ENCODE measurements at places on chromosomes 4 and X.
A peak's percentile ranks its signal among the peaks of the same experiment; 100 is the strongest.

GRCh38 chr4:26854701-26855100 is 5.9 kb upstream of the STIM2 start:
- DNase-seq, result no peak

DNA sequence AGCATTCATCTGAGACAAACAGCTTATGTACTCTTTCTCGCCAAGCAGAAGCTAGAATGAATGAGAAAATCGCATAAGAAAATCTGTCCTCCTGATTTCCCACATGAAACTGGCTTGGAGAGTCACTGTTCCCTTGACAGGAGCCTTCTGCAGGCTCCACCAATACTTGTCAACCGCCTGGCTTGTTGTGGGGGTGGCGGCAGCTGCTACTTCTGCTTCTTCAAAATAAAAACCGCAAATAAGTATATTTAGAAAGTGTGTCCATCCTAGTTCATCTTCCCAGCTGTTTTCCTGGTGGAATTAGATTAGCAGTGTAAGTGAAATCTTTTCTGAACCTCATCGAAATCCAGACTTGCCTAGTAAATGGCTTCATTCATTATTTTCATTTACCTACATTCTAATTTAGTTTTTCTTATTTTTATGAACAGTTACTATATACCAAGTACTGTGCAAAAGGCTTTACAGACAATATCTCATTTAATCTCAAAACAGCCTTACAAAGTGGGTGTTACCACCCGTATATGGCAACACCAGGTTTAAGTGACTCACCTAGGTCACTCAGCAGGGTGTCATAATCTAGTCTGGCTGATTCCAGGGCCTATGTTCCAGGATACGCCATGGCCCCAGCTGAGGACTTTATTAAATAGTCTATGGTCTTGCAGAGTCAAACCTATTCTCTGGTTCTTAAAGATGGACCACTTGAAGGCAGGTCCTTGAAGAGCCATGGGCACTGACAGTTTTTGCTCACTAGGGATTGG is 104.6 kb upstream of the IGFBP7 start:
- no peak for DNase-seq

DNA sequence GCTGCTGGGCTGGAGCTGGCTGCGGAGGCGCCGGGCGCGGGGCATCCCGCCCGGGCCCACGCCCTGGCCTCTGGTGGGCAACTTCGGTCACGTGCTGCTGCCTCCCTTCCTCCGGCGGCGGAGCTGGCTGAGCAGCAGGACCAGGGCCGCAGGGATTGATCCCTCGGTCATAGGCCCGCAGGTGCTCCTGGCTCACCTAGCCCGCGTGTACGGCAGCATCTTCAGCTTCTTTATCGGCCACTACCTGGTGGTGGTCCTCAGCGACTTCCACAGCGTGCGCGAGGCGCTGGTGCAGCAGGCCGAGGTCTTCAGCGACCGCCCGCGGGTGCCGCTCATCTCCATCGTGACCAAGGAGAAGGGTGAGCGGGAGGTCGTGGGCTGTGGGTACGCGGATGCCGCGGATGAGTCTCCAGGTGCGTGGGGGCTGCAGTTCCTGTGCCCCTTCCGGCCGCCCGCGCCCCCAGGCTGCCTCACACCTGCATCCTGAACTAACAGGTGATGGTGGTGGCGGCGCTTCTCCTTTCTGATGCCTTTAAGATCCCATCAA is 499 bp downstream of the CYP2U1 start:
- DNase-seq, result no peak

- no peak for DNase-seq
These were observed 475.9 kb upstream of the GALNT7 start for GRCh38 chr4:172692701-172693100.

DNA sequence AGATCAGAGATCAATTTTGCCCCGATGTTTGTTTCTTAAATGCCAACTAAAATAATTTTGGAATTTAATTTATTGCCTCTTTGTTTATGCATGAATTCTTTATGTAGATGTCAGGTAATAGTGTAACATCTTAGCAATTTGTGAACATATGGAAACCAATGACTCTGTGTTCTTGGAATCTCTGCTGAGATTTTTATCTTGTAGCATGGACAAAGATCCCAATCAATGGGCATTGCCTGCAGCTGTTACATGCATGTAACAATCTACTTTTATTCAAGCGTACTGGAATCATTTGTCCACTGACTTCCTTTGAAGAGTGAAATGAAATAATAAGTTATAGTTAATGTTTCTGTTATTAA is 61.6 kb upstream of the ARSJ start:
- no peak for DNase-seq

- DNase-seq, result no peak
These were observed 136.2 kb upstream of the RPL34 start for GRCh38 chr4:108484187-108484586.

- DNase-seq, result no peak
These were observed 202.6 kb downstream of the PCDH19 start for GRCh38 chrX:100207331-100208024.

GRCh38 chrX:51463322-51463721 is 33.1 kb downstream of the NUDT11 start:
- DNase-seq, result no peak

DNA sequence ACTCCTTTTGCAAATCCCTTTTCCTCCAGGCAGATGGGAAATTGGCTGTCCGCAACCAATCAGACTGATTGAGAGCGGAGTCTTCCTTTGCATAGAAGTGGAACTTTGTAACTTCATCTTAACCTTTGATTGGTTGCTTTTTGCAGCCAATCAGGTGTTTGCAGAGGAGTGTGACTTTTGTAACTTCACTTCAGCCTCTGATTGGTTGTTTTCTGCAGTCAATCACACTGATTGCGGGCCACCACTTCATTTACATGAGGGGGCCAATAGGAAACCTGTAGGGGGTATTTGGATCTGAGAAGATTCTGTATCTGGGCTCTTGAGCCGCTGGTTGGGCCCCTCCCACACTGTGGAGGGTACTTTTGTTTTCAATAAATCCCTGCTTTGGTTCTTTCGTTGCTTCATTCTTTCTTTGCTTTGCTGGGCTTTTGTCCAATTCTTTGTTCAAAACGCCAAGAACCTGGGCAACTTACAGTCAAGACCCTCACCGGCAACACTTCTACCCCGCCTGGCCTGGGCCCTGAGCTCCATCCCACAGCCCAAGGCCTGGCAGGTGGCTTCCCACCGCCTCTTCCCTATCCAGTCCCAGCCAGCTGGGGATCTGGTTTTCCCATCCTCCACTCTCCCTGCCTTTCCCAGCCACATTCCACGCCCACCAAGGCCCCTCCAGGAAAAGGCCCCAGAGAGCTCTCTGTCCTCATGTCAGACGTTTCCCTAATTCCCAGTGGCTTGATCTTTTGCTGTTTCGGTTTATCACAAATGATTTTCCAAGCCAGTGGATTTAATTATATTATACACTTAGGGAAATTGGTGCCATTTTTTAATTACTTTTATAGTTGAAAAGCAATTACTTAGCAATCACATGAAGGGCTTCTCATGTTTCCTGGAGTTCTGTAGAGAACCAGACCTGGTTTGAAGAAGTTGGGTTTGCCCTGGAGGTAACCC is 110.2 kb upstream of the STX18 start:
- DNase-seq, result no peak

DNA sequence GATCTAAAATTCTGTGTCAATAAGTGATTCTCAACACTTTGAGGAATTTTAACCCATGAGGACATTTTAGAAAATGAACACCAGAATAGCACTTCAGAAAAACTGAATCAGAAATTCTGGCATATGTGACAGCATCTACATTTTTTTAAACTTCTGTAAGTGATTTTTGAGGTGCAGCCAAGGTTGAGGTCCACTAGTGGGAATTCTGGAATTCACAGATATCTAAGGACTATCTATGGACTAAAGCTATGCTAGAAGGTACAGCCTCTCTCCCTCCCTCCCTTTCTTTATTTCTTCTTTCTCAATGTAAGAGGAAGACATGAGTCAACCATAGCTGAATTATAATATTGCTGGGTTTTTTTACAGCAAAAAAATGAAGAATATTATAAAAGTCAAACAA is 508.2 kb upstream of the ATOH1 start:
- DNase-seq, result no peak

DNA sequence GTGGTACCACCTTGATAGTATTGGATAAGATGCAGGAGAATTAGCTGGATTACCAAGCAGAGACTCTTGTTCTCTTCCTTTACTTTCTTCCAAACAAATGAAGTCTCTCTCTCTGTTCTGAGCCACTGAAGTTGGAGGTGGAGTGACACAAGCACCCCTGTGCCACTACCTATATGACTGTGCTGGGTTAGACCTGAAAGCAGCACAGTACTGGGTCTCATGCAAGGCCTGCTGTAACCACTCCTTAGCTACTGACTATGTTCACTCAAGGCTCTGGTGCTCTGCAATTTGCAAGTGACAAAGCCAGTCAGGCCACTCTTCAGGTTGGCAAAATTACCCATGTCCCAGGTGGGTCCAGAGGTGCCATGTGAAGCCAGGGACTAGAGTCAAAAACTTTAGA is 389.6 kb upstream of the MAOA start:
- no peak for DNase-seq

GRCh38 chr4:94757192-94758140 is at the start of gene BMPR1B:
TSS of gene BMPR1B (plus strand) at chr4:94757955. CDS start at chr4:95104425, 346,470 bp downstream.
- DNase-seq, result peak; percentile 29

DNA sequence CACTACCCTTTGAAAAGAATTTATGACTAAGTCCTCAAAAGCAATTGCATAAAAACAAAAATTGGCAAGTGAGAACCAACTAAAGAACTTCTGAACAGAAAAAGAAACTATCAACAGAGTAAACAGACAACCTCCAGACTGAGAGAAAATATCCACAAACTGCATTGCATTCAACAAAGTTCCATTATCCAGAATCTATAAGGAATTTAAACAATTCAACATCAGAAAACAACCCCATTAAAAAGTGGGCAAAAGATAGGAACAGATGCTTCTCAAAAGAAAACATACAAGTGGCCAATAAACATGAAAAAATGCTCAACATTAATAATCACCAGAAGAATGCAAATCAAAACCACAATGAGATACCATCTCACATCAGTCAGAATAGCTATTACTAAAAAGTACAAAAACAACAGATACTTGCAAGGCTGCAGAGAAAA is 130.2 kb downstream of the GASK1B start:
- DNase-seq, result no peak

DNA sequence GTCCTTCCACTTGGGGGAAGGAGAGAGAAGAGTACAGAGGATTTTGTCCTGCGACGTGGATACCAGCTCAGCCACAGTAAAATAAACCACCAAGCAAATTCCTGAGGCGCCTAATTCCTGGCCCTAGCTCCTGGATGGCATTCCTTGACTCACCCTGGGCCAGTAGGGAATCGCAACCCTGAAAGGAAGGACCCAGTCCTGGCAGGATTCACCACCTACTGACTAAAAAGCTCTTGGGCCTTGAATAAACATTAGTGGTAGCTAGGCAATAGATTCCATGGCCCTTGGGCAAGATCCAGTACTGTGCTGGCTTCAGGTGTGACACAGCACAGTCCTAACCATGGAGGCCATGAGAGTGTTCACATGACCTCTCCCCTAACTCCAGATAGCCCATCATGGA is 45.6 kb downstream of the GABRA3 start:
- no peak for DNase-seq

- no peak for DNase-seq
These were observed 395 bp downstream of the RAB28 start for GRCh38 chr4:13483768-13484121.

Measured in GM20000 (cell line).